ENCODE measurements at places on chromosomes 11 and 22.
A peak's percentile ranks its signal among the peaks of the same experiment; 100 is the strongest.

DNA sequence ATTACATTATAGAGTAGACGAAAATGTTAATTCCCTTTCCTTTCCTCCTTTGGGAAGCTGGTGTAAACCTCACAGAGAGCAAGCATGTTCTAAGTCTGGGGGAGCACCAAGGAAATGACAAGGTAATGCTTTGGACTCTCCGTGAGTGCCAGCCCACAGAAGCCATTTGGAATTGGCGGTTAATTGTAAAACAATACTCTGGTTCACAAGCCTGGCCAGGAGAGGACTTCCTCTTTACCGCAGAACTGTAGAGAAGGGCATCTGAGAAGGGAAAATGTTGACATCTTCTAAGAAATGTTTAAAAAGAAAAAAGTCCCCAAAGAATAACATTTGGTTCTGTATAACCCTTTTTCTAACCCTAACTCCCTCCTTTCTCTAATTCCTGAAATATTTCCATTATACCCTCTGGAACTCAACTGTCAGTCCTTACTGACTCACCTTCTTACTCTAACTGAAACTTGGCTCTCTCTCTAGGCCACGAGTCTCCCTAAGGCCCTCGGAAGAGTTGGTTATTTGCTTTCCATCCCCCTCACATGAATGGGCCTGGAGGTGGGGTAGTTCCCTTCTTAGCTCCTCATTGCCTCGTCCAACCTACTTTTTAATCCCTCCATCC is 379.8 kb downstream of the SOX6 start:
- no peak for DNase-seq

- DNase-seq = no peak
These were observed 82.2 kb downstream of the SERGEF start for GRCh38 chr11:17930544-17931125.

DNA sequence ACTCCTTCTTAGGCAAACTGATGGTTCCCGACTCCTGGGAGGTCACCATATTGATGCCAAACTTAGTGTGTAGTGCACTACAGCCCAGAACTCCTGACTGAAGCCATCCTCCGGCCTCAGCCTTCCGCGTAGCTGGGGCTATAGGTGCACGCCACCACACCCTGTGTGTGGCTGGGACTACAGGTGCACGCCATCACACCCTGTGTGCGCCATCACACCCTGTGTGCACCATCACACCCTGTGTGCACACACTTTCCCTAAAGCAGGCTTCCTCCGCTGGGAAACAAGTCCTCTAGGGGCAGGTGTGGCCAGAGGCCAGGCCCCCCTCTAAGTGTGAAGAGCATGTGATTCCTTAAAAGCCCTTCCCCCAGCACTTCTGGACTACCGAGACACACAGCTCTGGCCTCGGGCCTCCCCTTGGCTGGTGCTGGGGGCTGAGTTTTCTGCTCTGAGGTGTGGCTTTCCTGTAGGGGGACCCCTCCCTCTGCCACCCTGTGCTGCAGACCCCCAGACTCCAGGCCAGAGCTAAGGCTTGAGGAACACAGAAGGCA is 81.7 kb downstream of the BCR start:
- DNase-seq = no peak

GRCh38 chr11:72665911-72666472 is 8.2 kb downstream of the PDE2A start:
- no peak for DNase-seq

GRCh38 chr11:7907121-7907520 is 23.9 kb downstream of the OR10A6 start:
- DNase-seq = no peak

GRCh38 chr11:130706572-130706971 is 209.7 kb downstream of the SNX19 start:
- no peak for DNase-seq

GRCh38 chr11:46888636-46889035 is 29.7 kb downstream of the LRP4 start:
- no peak for DNase-seq

DNA sequence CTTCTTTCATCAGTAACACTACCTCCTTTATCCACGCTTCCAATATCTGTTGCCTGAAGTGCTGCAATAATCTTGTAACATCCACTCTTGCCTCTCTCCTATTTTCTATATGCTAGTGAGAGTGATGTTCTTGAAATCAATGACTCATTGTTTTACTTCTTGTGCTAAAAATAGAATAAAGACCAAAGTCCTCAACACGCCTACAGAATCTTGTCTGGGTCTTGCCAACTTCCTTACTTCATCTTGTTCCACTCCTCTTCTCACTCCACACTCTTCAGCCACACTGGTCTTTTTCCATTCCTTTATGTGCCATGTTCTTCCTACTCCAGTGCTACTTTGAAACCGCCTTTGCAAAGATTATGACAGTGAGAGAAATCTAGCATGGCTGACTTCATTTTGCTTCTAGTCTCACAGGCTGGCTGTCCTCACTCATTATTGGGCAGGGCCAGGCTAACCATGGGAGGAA is 136.4 kb downstream of the CCDC81 start:
- DNase-seq = no peak

GRCh38 chr11:44326615-44327475 is 16.9 kb upstream of the ALX4 start:
- no peak for DNase-seq

GRCh38 chr22:31278151-31278621 is 14.1 kb downstream of the PIK3IP1 start:
- no peak for DNase-seq

- DNase-seq = no peak
These were observed 29.9 kb downstream of the GUCY1A2 start for GRCh38 chr11:106988151-106989077.

- DNase-seq = no peak
These were observed 758 bp downstream of the PDXP start for GRCh38 chr22:37659066-37659896.

GRCh38 chr11:3802011-3802790 is 4.8 kb upstream of the NUP98 start:
- no peak for DNase-seq

DNA sequence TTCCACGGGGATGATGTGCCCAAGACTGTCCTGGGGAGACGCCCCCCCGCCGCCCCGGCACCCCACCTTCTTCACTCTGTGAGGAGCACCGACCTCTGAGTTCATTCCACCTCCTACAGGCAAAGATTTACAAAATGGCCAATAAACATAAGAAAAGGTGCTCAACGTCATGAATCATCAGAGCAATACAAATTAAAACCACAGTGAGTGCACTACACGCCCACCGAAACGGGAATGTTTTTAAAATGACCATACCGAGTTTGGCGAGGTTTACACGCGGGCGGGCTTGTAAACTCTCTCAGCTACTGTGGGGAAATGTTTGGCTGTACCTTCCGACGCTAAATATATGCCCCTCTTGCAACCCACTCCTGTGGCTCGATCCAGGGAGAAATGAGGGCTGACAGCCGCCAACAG is 7.9 kb downstream of the NPTXR start:
- no peak for DNase-seq

GRCh38 chr11:107769189-107769588 is 57.3 kb upstream of the SLN start:
- no peak for DNase-seq

GRCh38 chr11:37110385-37110784 is 512.3 kb upstream of the RAG2 start:
- no peak for DNase-seq

- peak; percentile 79 for DNase-seq
These were observed 20.8 kb downstream of the ADA2 start for GRCh38 chr22:17198170-17199002.

DNA sequence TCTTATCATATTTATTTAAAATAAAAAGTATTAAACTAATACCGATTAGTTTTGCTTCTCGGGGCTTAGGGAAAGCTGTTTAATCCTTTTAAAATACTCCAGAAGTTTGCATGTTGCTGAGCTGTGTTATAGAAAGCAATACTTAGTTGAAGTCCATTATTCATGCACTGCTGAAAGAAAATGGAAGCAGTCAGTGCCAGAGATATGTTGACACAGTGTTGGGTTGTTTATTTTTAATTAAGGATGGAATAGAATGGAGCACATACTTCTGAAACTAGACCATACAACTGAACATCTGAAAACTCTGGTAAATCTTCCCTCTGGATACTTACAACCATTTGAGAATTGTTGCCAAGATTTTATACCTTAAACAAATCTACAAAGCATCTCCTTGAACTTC is 282.7 kb upstream of the CCDC179 start:
- no peak for DNase-seq

DNA sequence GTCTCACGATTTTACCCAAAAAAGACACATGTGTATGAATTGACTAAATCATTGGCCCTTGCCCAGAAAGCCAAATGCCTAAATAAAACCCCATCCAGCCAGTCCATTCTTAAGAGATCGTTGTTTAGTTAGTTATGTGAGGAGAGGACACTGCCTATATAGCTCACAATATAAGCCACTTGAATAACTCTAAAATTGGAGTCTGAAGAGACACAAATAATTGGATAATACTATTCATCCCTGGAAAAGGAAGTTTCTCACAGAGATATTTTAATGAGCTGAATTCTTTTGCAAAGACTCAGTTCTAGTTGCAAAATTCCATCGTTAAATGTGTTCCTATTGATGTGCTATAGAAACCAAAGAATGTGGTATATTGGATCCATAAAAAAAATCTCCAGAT is 176.7 kb downstream of the SOX6 start:
- DNase-seq = no peak

DNA sequence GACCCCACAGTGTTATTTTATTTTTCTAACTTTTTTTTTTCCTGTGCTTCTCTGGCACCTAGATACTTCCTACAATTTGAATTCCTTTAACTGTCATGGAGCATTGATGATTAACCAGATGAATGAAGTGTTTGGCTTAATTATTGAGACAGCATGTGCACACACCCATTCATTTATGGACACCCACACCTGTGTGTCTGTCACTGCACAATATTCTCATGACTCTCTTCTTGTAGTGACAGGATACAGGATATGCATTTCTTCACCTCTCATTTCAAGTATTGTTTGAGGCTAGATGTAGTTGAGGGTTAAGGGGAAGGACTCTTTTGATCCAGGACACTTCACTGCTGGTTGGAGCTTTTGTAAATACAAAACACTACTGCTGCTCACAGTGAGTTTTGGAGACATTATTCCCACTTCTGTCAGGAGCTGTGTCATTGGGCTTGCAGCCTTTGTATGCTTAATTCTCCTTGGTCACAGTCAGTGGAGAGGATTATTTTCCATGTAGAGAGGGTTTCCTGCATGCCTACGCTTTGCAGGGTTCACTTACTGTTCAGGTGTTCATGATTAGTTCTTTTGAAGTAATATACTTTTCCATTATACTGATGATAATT is 33.5 kb downstream of the SPECC1L start:
- DNase-seq = no peak

- DNase-seq = peak; percentile 97
These were observed at the start of gene ZNHIT2 for GRCh38 chr11:65117206-65118096. TSS of gene ZNHIT2 (minus strand) at chr11:65117701. CDS start at chr11:65117653, 48 bp downstream.

DNA sequence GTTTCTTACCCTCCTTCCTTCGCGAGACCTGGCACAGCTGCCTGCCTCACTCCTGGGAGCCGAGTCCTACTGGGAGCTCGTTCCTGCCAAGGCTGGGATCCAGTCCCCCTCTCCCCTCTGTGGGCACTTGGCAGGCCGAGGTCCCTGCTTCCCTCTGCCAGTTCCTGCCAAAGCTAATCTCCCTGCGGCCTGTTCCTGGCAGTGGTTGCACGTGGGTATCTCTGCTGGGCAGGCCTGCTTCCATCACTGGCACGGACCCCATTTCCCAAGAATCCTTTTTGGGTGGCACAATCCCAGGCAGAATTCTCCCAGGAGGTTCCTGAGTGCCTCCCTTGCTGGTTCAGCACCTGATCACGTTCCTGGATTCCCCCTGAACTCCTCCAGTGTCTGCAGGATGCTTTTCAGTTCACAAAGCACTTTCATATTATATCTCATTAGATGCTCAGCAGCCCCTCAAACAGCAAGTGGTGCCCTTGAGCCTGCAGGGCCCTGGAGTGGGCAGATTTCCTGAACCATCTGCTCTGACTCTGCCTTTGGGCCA is 96.5 kb downstream of the RRM1 start:
- DNase-seq = no peak

DNA sequence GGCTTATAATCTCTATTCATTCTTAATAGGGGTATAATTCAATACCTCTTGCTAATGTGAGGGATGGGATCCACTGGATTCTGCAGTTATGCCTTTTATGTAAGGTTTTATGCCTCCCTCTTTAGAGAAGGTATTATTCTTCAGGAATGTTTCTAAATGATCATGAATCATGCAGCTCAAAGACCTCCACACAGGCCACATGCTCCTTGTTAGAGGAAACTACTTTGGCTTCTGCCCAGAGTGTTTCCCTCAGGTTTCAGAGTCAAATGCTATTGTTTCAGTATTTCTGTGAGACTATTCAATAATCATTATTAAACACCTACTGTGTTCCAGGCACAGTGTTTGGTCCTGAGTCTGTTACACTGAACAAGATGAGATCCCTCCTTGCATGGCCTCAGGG is 115.9 kb downstream of the RAB38 start:
- DNase-seq = no peak

- DNase-seq = no peak
These were observed 168.2 kb downstream of the KIRREL3 start for GRCh38 chr11:126832387-126832786.

DNA sequence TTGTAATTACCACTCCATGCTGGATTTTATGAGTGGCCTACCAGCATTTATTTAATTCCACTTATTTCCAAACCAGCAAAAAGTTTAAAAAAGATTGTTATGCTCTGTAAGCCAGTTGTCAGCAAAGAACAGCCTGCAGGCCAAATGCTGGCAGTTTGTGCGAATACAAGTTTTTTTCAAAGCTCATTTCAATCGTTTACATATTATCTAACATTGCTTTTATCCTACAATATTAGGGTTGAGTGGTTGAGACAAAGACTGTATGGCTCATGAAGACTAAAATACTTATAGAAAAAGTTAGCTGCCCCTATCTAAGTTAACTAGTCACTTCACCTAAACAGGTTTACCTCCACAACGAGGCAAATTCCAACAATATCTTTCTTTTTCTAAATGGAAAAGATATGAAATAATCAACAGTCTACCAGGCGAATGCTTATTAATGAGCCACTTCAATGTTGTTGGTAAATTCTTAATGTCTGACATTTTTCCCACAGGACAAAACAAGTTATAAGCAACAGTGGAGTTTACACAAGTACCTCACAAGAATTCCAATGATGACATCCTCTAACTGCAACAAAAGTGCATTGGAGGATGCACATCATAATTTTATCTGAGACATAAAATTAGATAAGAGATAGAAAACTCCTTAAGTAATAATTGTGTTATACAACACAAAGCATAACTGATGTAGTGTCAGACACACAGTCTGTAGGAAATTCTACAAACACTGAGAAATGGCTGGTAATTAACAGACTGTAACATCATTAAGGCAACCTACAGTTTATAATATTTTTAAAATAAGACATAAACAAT is 35.8 kb upstream of the POU2AF2 start:
- DNase-seq = no peak

GRCh38 chr11:69002110-69002569 is 10.9 kb downstream of the MRGPRF start:
- DNase-seq = no peak

- no peak for DNase-seq
These were observed 65.2 kb downstream of the CSTPP1 start for GRCh38 chr11:47001781-47002181.

- DNase-seq = no peak
These were observed 31.2 kb downstream of the MTMR3 start for GRCh38 chr22:29914165-29914564.
